ENCODE measurements at places on chromosomes 3 and 15.

DNA sequence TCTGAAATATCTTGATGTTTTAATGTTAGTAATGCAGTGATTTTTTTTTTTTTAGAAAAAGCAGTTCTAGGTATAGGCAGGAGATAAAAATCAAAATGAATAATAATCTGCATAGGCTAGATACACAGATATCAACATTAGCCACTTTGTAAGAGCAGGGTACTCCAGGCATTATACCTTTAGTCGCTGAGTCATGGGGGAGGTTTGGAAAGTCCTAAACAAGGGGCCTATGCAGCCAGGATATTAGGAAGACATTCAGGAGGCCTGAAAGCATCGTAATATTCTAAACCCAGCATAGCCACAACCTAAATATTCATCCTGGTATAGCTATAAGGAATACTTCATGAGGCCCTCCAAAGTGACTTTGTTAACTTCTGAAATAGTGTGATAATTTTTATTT, 258.1 kb upstream of the NECTIN3 start:
- DNase-seq, result peak; percentile 4

GRCh38 chr3:99429502-99429901, 208.9 kb upstream of the COL8A1 start:
- DNase-seq, result no peak

- DNase-seq, result no peak
Measured at GRCh38 chr3:54628888-54629441, 298.9 kb downstream of the LRTM1 start.

- DNase-seq, result peak; percentile 47
Measured at GRCh38 chr3:156509189-156510174, 45.4 kb downstream of the SSR3 start.

DNA sequence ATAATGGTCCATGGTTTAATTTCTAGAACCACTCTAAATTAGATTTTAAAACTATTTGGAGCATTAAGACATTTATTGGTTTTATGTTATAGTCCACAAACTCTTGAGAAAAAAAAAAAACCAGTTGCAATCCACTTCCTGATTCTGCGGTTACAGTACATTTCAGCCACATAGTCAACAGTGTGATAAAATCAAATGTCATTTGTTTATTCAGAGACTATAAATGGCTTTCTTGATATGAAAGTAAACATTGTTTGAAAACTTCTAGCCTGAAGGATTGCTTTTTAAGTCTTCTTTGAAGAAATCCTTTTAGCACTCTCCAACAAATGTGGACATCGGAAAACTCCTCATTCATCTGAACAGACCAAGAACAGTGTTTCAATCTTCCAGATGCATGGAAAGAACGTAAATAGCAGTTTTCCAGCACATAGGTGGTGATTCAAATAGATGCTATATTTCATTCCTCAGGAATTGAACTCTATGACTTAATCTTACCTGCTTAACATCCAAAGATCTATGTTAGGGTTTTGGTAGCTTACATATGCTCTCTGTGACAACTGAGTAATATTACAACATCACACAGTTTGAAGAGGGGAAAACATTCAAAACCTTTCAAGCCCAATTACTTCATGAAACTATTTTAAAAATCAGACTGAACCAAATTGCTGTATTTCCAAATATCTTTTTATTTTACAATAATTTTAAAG, 87.8 kb upstream of the UBE2E2 start:
- DNase-seq, result no peak
